ENCODE measurements at places on chromosomes 7 and 10.

DNA sequence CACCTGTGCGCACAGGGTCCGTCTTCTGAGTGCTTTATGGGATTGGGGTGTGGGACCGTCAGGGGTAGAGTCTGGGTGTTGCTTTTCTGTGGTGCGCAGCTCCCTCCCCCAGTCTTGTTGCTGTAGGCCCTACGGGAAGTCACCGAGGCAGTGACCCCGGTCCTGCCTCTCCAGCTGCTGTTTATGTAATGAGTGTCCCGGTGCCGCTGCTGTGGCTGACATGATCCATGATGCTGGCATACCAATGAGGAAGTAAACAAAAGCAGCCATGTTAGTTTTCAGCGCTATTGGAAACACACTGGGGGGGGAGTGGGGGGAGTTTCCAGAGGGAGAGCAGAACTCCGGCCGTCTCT, 1.1 kb downstream of the TRIM8 start:
- DNase-seq: no peak

DNA sequence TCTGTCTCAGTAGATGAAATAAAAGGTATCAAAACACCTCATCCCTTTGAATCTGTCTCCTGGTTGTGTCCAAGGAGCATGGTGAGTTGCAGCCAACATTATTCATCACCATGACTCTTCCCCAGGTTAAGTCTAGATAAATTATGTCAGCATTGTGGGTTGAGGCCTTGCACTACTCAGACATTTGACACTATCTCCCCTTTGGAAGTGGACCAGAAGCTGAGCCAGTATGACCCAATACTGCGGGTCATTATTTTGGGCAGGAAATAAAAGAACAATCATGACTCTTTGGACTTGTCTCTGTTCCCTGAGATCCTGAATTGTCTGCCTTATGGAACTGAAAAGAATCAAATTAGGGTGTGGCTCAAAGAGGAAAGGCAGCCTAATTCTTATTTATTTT, 168.2 kb upstream of the FAM171A1 start:
- no peak for DNase-seq

DNA sequence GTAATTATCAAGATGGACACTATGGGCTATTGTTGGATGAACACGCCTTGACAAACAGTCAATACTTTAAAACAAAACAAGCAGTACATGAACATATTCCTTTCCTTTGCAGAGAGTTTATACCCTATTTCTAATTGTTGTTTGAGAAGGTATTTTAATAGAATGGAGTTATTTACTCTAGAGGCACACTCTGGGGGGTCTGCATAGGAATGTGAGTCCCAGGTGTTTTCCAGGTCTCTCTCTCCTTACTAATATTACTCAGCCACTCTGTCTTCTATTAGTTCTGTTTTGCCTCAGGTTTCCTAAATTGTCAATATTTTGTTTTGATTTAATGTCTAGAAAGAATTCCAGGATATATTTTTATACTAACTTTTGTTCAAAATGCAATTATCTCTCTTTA, 1091.4 kb downstream of the CNTNAP2 start:
- no peak for DNase-seq

- no peak for DNase-seq
Measured at GRCh38 chr10:97307441-97307840, 11.6 kb upstream of the FRAT1 start.

DNA sequence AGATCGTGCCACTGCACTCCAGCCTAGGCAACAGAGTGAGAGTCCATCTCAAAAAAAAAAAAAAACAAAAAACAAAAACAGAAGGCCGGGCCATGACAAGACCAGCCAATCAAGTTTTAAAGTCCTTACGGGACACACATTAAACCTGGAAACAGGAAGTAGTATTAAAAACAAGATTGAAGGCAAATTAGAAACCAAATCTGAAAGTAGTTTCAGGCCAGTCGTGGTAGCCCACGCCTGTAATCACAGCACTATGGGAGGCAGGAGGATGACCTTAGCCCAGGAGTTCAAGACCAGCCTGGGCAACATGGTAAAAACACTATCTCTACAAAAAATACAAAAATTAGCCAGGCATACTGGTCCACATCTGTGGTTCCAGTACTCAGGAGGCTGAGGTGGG, 18.1 kb downstream of the PSAP start:
- no peak for DNase-seq

- DNase-seq: no peak
Measured at GRCh38 chr10:43076876-43077420, at the start of gene RET. RET (plus strand) TSS chr10:43077069; CDS start chr10:43077259, 190 bp downstream.

- DNase-seq: no peak
Measured at GRCh38 chr7:149626972-149627371, 129.4 kb upstream of the ZNF746 start.
